T1000 (cell line): ENCODE measurements at places on chromosomes 16 and 17.

- no peak for DNase-seq
Measured at GRCh38 chr17:75588596-75589011, 1.0 kb downstream of the MYO15B start.

- DNase-seq, result no peak
Measured at GRCh38 chr17:45394091-45394490, 38.6 kb downstream of the ARHGAP27 start.

DNA sequence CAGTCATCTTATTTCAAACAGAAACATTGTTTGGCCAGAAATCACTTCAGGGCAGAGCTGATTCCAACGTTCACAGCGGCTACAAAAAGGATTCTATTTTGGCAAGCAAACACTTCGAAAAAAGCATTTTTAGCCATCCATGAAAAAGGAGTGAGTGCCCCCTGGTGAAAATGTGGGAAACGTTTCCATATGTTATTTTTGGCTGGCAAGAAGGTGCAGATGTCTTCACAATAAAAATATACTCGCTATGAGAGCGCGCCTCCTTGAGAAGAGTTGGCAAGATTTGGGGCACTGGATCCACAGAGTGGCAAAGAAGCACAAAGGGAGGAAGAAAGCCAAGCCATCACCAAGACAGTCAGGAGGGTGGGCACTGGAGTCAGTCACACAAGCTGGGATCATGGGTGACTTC is 191.1 kb downstream of the CHD9NB start:
- DNase-seq, result no peak

DNA sequence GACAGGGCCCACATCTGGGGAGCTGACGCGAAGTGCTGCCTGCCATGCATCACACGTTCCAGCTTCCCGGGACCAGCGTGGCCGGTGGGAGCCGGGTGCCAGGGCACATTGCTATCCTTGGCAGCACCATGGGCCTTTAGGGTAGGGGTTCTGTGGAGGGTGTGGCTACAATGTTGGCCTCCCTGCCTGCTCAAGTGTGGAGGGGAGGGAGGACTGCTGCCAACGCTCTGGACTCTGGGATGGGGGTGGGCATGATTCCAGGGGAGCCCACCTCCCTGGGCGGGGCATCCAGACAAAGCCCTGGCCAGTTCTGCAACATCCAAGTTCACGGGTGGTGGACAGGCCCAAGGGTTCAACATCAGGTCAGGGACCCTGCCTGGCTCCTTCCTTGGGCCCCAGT is 13.9 kb downstream of the GRB7 start:
- no peak for DNase-seq
